GM12891 (cell line): ENCODE measurements at places on chromosomes 6 and 20.

DNA sequence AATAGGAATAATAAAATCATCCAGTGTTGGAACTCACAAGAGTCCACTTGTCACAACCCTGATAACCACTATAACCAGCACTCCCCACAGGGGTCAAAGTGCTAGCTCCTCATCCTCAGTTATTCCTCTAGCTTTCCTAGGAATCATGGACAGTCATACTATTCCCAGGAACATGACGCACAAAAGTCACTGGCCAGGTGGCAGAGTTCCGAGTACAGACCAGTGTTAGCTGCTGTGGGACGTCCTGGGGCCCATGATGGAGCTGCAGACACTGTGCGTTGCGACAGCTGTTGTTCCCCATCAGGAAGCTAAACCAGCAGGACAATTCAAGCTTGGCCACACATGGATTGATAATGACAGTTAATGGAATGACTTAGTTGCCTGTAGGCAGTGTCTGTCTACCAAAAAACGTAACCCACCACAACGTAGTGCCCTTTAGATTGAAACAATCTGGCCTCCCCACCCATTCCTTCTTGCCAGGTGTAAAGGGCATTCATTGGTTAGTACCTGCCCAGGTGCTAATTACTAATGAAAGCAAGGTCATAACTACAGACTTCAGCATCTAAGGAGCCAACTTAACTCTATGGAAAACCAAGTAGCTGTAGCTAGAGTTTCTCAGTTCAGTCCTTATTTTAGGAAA is 17.4 kb downstream of the EZR start:
- DNase-seq: no peak

GRCh38 chr6:21327326-21328112 is 266.0 kb upstream of the SOX4 start:
- no peak for DNase-seq

GRCh38 chr20:35490736-35491181 is 35.4 kb downstream of the CEP250 start:
- peak; percentile 62 for DNase-seq

DNA sequence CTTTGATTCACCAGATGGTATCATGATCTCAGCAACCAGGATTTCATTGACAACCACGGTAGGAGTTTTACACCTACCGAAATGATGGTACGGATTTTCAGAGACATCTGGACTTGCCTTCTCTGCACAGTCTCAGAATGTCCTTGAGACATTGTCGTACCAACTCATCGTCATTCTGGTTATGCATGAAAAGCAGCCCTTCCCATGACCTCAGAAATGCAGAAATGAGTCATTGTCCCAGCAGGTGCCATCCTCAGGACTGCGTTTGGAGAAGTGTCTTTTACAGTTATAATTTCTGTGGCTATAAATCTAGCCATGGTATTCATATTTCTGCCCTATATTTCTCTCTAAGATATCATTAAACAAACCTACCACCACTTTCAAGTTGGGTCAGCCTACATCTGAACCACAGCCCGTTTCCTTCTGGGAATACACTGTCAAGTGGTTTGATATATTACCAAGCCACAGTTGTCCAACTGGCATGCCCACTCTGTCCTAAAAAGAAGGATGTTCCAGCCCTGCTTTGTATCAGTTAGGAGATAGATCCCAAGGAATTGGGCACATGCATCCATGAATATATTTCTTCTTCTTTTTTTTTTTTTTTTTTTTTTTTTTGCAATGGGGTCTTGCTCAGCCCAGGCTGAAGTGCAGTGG is 7.5 kb upstream of the BFSP1 start:
- no peak for DNase-seq

DNA sequence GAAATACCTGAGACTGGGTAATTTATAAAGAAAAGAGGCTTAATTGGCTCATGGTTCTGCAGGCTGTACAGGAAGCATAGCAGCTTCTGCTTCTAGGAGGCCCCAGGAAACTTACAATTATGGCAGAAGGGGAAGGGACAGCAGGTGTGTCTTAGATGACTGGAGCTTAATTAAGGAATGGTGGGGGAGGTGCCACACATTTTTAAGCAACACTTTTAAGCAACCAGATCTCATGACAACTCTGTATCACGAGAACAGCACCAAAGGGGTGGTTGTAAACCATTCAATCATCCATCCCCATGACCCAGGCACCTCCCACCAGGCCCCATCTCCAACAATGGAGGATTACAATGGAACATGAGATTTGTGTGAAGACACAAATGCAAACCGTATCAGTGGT is 26.9 kb downstream of the FIG4 start:
- DNase-seq: no peak

GRCh38 chr20:11569163-11569562 is 348.5 kb upstream of the BTBD3 start:
- no peak for DNase-seq

GRCh38 chr20:4512891-4513550 is 208.7 kb upstream of the PRND start:
- DNase-seq: no peak

GRCh38 chr6:70180183-70180900 is 122.5 kb downstream of the COL9A1 start:
- DNase-seq: no peak

- DNase-seq: no peak
Measured at GRCh38 chr6:43848671-43849391, 78.8 kb downstream of the VEGFA start.

- no peak for DNase-seq
Measured at GRCh38 chr6:7042654-7043545, 64.9 kb upstream of the RREB1 start.

- DNase-seq: no peak
Measured at GRCh38 chr6:73513496-73513854, 7.4 kb downstream of the EEF1A1 start.

DNA sequence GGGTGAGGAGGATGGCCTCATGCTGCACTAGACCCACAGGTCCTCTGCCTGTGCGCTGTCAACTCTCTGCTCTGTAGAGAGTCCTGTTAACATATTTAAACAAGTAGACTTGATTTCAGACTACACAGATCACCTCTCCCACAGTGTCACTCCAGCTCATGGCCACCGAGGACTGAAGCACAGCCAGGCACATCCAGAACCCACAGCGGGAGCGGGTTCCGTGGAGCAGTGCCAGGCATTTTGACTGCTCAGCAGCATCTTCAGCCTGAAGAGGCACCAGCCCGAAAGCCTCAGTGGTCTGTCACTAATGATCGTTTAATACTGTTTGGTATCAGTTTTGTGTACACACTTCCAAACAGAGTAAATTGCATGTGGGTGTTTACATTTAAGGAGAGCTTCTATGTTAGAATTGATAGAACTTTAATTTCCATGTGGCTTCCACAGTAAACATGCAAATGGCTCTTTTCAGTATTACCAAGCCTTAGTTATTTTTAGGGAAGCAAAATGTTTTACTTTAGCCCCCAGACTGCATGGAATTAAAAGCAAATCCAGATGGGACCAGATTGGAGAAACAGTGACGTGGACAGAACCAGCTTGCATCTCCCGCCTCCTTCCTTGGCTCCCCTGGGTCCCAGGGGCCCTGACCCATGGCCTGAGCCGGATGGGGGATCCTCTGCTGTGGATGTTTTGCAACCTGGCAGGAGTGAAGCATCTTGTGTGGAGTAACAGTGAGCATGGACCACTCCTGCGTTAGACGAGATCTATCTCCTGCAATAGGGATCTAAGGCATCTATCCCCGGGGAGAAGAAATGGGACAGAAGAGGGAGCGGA is 196.7 kb upstream of the CDH4 start:
- no peak for DNase-seq

DNA sequence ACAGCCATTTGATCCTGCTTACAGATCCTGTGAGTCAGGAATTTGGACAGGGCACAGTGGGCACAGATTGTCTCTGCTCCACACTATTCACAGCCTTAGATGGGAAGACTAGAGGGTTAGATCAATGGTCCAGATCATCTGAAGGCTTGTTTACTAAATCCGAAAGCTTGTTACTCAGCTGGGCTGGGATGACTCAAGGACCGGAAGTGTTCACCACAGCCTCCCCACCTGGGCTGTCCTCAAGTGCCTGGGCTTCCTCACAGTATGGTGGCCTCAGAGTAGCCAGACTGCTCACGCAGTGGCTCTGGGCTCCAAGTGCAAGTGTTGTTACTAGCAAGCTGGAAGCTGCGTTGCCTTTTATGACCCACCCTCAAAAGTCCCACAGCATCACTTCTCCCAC is 75.4 kb upstream of the INSM1 start:
- DNase-seq: no peak

- DNase-seq: no peak
Measured at GRCh38 chr20:52924411-52925271, 47.5 kb upstream of the TSHZ2 start.

GRCh38 chr6:40552941-40553340 is 34.2 kb downstream of the LRFN2 start:
- DNase-seq: no peak

DNA sequence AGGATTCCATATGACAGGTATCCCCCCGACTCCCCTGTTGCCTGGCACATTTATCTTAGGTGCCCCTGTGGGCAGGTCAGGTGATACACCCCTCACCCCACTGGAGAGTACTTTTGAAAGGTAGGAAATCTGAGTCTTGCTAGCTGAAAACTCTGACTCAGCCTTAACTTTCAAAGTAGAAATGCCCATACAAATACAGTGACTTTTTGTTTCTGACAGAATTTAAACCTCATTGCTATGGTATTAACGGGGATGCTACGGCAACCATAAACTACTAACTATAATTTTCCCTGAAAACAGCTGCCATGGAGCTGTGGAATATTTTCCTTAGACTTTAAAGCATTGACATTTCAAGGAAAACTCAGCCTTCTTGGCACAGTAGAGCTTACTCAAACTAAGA is 536.0 kb downstream of the RFPL4B start:
- DNase-seq: no peak

DNA sequence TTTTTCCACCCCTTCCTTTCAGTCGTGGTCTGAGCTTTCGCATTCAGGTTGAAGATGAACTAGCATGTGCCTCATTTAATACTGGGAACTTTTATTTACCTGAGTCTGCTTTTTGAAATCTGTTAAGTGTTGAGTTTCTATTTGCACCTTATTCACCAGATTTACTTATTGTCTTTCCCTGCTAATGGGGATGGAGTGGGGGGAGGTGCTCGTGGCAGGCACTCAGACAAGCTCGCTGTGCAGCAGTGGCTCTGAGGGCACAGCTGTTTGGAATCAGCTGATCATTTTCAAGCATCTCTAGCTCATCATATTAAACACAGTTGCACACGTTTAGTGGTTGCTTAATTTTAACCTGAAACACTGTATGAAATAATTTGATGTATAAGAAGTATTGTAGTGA is 35.6 kb downstream of the UTRN start:
- DNase-seq: no peak

DNA sequence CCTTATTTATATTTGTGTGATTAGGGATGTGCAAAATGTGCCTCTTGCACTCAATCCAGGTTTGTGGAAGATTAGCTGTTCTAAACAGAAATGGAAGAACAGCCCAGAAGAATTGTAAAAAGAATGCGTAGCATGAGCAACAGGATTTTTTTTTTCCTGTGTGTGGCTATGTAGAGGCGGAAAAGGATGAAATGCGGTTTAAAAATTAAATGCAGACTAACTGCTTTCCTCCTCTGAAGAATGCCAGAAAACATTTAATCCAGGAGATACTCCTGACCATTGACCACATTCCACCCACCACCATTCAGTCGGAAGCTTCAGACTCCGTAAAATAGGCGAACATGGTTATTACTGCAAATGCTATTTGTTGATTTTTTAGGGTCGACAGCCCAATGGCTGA is 83.4 kb downstream of the BMP6 start:
- no peak for DNase-seq

DNA sequence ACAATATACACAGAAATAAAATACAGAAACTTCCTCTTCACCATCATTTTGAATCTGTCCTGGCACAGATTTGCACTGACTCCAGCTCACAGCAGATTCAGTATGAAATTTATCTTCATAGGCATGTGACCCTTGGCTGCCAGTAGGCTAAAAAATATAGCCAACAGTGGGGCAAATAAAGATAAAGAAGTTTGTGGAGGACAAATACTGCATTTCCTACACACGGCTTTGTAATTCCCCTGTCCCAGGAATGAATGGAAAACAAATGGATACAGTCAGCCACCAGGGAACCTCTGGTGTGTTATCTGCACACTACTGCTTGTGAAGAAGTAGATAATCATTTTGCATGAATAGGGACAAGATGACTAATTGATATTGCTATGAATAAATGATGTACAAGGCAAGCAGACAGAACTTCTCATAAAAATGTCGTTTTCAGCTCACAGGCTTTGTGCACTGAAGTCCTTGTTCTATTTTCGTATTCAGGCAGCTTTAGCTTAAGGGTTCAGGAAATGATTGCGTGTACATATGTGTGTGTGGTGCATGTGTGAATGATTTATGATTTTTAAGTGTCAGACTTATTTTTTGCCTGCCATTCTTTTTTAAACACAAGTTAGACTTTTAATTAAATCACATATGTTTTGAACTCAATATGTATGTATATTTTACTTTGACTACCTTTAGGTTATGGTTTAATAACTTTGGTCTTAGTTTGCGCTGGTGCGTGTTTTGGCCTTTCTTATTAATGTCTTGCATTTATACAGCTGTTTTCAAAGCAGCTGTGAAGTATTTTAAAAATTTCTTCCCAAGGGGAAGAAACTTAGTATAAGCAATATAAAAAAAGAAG is 543.8 kb upstream of the JAG1 start:
- DNase-seq: no peak

DNA sequence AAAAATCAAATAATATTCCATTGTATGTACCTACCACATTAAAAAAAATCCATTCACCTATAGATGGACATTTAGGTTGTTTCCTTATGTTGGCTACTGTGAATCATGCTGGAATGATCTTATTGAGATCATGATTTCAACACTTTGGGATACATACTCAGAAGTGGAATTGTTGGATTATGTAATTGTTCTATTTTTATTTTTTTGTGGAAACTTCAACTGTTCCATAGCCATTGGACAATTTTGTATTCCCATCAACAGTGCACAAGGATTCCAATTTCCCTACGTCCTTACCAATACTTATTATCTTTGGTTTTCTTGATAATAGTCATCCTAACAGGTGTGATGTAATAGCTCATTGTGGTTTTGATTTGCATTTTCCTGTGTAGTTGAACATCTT is 834.0 kb downstream of the MAFB start:
- no peak for DNase-seq
